Nucleus accumbens (tissue), 56 donors: ENCODE measurements at places on chromosomes 16 and 17.

DNA sequence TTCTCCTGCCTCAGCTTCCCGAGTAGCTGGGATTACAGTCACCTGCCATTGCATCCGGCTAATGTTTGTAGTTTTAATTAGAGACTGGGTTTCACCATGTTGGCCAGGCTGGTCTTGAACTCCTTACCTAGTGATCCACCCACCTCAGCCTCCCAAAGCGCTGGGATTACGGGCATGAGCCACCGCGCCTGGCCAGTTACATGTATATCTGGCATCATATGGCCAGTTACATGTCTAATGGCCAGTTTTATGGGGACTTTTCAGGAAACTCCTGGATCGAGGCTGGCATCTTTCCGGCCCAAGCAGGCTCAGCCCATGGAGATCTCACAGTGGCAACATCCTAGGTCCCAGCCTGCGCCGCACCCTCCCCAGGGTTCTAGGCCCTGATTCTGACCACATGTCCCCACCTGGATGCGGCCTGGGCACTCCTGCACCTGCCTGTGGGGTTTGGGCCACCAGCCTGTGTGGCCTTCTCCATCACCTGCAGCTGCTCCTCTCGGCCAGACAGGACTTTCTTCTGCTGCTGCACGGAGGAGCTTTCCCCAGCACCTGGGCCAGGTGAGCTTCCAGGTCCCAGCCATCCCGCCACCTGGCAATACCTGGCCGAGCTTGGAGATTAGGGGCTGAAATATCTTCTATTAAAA is 1.3 kb upstream of the CIAO3 start:
- DNase-seq, result no peak

GRCh38 chr16:81029930-81030604 is 5.6 kb upstream of the ATMIN start:
- DNase-seq, result no peak

- peak; percentile 39 for DNase-seq
Measured at GRCh38 chr16:483341-484075, 44.0 kb upstream of the CAPN15 start.

DNA sequence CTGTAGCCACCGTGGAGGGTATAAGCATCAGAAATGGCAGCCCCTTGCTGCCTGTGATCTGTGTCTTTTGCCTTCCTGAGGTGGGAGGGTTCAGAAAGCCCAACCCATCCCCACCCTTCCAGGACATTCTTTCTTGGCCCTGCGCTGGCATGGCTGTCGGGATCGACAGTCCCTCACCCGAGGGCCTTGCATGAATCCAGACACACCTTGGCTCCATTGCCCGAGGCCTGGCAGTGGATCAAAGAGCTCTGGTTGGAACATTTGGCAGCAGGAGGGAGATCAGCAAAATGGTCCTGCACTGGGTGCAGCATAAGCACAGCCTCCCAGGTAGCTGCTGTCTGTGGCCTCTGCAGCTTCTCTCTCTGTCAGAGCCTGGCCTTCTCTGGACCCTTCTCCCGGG is 246.6 kb upstream of the MAF start:
- no peak for DNase-seq

GRCh38 chr16:88754912-88755744 is 29.9 kb downstream of the PIEZO1 start:
- DNase-seq, result no peak

DNA sequence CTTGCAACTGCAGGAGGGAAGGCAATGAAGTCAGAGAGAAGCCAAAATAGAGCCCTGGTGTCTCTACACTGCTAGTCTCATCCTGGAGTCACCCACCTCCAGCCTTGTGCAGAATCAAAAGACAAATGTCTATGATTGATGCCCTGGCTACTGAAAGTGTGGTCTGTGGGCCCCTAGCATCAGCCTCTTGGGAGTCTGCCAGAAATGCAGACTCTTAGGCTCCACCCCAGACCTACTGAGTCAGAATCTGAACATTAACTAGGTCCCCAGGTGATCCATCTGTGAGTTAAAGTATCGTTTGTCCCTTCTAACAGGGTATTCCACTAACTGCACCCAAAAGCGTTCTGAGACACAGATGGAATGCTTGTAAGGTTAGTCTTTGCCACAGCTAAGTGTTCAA is 21.2 kb downstream of the EARS2 start:
- no peak for DNase-seq

GRCh38 chr16:15764112-15764511 is 92.7 kb downstream of the MYH11 start:
- DNase-seq, result no peak

DNA sequence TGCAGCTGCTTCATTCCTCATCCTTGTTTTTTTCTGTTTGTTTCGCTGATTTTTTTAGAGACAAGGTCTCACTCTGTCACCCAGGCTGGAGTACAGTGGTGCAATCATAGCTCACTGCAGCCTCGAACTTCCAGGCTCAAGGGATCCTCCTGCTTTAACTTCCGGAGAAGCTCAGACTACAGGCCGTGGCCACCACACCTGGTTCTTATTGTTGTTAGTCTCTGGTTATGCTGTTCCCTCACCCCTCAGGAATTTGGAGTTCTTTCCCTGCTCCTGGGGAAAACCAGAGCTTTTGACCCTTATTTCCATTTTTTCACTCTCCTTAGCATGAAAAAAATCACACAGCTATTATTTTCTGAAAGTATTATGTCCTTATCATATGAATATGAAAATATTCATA is 1.8 kb downstream of the ODF4 start:
- no peak for DNase-seq

DNA sequence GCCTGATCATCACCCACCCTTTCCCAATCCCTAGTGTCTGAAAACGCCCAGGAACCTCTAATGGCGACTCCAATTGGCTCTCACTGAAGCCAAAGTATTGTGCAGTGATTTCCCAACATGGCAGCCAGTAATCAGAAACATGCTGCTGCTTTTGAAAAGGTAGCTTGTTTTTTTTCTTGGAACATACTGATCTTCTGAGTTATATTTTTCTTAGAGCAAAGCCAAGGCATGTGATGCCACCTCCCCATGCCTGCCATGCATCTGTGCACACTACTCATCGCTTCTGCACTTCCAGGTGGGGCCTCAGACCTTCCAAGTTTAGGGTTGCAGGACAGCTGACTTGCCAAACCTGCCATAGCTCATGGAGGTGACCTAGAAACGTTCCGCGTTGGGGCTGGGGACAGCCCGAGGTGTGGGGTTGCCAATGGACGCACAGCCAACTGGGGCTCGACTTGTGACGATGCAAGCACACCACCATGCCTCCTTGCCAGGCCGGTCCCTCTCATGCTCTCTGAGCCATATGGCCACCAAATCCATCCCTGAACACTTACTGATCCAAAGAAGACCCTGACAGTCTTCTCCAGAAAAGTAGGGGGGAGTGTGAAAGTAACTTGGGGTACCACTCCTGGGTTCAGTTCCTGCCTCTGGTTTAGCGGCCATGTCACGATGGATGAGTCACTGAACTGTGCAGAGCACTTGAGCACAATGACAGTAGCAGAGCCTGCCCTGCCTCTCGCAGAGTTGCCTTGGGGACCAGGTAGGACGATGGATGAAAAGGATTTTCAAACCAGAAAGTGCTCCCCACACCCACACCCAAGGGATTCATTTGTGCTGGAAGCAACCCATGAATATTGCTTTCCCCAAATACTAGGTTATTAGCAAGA is 155.7 kb downstream of the CCDC182 start:
- DNase-seq, result no peak

DNA sequence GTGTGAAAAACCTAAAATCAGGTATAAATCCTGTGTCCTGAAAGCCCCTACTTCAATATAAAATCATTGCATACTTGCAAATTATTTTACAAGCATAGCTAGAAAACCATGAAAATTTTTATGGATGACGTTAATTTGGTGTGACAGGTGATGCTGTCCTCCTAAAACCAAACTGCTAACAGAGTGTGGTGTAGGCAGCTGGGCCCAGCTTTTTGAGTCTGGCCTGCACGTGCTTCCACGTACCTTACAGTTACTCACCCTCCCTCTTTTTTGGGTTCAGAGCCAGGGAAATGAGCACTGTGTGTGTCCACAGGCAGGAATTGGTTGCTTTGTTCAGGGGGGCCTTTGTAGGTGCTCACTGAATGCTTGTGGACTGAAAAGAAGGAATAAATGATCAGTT is 36.4 kb downstream of the CLEC16A start:
- DNase-seq, result no peak

- no peak for DNase-seq
Measured at GRCh38 chr16:29182501-29182900, 197.6 kb downstream of the LAT start.

DNA sequence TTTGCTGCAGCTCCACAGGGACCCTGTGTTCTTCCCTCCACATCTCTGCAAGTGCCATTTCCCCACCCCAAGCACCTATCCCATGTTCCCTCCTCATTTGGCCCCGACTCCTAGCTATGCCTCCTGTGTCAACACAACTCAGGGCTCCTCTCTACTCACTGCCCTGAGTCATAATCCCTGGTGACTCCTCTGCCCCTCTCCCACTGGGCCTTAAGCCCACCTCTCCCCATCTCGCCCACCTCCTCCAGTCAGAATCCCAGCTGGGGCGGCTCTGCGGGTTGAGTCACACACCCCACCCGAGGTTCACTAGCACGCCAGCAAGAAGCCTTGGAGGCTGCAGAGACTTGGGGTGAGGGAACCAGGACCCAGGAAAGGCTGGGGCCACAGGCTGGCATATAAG is 346.2 kb downstream of the FOXL1 start:
- no peak for DNase-seq

GRCh38 chr16:88913870-88914269 is 47.4 kb upstream of the PABPN1L start:
- DNase-seq, result no peak

DNA sequence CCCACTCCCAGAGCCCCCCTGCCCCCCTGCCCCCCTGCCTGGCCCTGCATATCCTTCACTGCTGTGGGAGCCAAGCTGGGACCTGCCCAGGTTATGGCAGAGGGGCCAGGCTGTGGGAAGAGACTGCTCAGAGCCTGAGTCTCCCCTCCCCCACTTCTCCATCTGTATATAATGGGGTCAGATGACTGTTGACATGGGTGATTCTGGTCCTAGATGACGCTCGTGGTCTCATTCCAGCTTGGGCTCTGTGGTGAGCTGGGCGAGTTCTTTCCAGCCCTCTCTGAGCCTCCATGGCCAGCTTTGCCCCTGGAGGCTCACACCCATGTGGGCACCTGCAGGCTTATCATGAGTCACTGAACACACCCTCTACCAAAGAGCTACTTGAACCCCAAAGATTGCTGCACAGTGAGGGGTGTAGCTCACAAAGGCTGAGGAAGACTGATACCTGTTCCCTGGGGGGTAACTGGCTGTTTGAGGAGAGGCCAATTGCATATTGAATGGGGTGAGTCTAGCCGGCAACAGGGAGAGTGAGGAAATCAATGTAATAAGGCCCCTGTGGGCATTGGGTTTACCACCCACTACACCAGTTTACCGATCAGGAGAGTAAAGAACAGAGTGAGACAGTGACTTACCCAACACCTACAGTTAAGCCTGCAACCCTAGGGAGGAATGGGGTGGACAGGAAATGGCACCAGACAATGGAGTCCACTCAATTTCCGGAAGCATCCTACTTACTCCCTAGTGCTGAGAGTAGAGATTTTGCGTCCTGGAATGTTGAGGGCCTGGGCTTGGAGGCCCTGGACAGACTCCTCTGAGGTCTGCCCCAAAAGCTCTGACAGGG is 4.2 kb upstream of the SREBF1 start:
- peak; percentile 81 for DNase-seq

GRCh38 chr17:29115961-29116803 is 64.0 kb downstream of the MYO18A start:
- DNase-seq, result no peak

DNA sequence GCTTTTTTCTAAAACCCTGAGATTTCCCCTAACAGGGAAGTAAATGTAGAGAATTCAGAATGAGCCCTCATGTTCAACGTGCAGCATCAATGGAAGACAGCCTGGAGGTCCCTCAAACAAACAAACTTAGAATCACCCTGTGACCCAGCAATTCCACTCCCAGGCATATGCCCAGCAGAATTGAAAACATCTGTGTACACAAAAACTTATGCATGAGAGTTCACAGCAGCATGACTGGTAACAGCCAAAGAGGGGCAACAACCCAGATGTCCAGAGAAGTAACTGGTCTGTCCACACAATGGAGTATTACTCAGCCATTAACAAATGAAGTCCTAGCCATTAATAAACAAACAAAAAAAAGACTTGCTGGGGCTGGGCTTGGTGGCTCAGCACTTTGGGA is 252.7 kb downstream of the PARN start:
- no peak for DNase-seq

DNA sequence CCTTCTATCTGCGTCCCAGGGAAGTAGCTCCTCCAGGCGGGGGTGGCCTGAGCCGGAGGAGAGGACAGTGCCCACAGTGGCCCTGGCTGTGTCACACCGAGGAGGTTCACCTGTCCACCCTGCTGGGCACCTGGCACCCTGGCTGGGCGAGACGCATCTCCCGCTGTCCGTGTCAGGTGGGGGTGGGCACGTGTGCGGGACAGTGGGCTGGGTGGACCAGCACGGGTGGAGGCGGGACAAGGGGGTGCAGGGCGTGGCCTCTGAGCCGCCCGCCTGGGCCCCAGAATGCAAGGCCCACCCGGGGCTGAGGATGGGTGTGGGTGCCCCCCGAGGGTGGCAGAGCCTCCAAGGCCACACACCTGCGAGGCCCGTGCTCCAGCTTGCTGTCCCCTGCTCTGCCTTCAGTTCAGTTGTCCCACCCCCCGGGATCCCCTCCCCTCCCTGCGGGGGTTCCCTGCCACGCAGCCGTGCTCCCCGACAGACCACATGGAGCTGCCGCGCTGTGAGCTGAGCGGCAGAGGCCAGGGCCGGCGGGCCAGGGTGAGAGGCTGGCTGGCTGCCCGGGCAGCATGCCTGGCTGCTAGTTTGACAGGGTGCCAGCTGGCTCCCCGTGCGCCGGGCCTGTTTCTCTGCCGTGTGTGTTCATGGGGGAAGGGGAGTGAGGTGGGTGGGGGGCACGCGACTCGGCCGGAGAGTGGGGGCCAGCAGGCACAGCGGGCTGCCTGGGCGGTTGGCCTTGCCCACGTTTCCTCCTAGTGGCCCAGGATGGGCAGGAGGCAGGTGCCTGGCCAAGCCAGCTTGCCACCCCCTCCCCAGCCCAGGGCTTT is 33.9 kb downstream of the BAHCC1 start:
- peak; percentile 50 for DNase-seq

- no peak for DNase-seq
Measured at GRCh38 chr16:25434064-25434463, 176.4 kb upstream of the ZKSCAN2 start.

DNA sequence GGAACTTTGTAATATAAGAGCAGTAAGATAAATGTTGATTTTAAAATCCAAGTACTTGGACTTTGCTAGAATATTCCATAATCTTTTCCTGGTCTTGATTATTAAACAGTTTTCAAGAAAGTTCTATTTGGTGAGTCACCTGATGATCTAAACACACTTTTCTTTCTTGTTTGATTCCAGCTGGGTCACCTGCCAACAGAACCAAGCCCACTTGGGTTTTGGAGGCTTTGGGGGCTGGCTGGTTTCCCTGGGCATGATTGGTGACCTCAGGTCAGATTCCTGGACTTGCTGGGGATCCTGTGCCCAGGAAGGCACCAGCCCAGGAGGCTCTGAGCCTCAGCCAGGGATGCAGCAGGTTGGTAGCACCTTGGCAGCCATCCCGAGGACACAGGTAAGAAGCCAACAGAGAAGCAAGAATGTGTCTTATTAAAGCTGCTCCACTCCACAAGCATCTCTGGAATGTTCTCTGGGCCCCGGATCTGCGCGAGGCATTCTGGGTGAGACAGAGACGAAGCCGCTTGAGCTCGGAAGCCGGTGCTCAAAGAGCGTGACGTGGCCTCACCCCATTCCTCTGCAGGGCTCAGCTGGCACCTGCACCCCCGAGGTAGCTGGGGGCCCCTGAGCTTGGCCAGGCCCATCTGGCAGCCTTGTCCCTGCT is 3.1 kb upstream of the TEX19 start:
- DNase-seq, result no peak
